ENCODE measurements at places on chromosomes 1 and 21. TPM values are rescaled to one million over a fixed set of nuclear protein-coding genes. Genes with fewer than 3 reads are reported as not detected.

- DNase-seq, result no peak
Observed at GRCh38 chr21:28337315-28337714, 655.4 kb downstream of the LTN1 start.

GRCh38 chr1:168693197-168693871 lies 35.7 kb downstream of the DPT start:
- no peak for DNase-seq

Gene SMPDL3B
- polyA plus RNA-seq, result 0.32 TPM

Gene PRKCZ
- 5.3 TPM for polyA plus RNA-seq

DNA sequence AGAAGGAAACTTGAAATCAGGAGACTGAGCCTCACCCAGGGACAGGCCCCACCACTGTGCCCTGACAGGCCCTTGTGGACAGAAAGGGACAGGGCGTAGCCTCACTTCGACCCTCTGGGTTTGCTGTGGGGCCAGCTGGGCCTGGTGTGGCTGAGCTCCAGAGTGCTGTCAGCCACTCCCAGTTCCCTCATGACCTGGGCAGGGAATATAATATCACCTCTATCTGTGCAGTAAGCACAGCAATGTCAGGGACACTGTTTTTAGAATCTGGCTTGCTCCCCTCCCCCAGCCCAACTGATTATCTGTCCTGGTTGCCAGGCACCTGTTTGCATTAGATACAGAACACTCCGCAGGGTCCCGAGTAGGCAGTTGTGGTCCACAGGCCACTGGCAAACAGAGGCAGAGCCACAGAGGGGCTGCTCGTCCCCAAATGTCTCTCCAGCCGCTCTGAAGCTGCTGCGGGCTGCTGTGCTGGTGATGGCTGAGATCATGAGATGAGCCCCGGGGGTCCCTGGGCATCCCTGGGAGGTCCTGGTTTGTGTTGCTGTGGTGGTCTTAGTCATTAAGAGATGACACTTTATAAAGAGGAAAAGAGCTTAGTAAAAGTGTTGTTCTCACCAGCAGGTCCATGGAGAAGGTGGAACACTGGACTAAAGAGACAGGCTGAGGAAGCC lies 51.6 kb downstream of the ETS2 start:
- DNase-seq, result no peak

Data from ovary (tissue), 10 donors.